ENCODE measurements at places on chromosomes 12 and 14. TPM values are rescaled to one million over a fixed set of nuclear protein-coding genes. Genes with fewer than 3 reads are reported as not detected.

DNA sequence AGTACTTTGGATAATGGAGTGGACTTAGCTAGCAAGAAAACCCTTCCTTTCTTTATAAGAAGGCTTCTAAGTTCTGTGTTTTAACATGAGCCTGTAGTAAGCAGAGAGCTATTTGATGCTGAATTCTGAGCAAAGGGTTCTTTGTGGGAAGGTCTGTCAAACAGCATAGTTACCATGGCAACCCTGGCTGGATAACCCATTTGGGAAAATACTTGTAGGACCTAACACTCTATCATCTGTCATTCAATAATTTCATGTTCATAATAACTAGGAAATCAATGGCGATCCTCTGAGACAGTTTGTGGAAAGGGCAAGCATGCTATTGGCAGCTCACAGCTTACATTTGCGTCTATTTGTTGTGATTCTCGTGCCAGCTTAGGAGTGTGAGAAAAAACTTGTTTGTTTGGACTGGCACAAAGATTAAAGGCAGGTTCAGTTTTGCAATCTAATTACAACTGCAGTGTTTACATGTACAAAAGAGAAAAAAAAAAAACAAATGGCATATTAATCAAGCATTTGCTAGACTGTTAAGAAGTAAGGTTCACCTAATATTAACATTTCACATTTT, 219.2 kb downstream of the PDZRN4 start:
- DNase-seq = no peak

- DNase-seq = no peak
These were observed 114.9 kb downstream of the PDZRN4 start for GRCh38 chr12:41302979-41303403.

The LPAR5 gene
- under 0.01 TPM for total RNA-seq

The TCL1B gene
- total RNA-seq = not detected

GRCh38 chr12:113273053-113273725, 51.9 kb downstream of the TPCN1 start:
- no peak for DNase-seq

The PTHLH gene
- total RNA-seq = 3.2 TPM

DNA sequence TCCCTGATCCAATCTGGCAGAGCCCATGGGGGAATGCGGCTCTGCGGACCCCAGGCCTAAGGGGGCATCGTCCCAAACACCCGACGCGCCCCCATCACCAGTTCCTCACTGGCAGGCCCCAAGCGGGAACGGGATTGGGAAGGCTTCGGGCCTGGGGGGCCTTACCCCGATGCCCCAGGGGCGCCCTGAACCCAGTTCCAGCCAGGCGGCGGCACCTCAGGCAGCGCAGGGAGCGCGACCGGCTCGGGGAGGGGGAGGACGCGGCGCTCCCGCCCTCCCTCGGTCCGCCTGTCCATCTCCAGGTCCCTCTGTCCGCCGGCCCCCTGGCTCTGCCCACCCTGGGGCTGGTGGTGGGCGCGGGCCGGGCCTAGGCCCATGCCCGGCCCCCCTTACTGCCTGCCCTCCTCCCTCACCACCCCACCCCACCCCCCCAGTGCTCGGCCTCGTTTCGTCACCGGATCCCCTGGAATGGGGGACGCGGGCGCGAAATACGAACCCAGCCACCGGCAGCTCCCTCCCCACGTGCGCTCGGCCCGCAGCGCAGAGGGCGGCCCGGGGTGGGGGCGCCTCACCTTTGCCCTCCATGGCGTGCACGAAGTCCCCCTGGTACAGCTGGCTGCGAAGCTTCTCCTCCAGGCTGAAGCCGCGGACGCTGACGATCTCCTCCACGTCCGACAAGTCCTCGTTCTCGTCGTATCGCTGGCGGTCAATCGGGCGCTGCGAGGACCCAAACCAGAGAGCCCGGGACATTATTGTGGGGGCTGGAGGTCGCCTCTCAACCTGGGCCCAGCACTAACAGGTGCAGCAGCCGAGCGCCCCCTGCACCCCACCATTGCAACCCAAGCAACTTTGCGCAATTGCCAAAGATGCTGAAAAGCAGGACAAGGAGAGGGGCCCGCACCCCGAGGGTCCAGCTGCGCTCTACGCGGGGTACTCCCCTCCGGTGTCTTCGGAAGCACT, 2.3 kb downstream of the KDM2B start:
- peak; percentile 74 for DNase-seq

GRCh38 chr12:55822228-55822627, 4.4 kb downstream of the ORMDL2 start:
- DNase-seq = no peak

The KRT77 gene
- total RNA-seq = not detected

GRCh38 chr12:26052652-26053051, 72.2 kb downstream of the BHLHE41 start:
- DNase-seq = no peak

DNA sequence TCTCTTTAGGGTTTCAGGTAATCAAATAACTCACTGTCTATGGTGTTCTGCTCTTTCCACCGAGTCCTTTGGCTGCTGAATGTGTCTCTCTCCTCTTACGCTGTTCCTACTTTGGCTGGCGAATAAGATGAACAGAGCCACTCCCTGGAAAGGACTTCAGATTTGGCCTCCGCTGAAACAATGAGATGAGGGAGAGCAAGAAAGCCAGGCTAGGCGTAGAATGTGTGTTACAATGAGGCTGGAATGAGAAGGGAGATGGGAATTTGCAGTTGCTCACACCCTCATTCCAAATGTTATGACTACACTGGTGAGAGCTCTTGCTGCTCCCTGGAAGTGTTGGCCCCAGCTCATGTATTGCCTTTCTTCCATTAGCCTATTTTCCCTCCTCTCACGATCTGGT, at the start of gene MFAP5:
MFAP5 (minus strand) TSS at position 234 of the 400 bp plus-strand sequence. CDS start 722 bp downstream, outside the sequence.
- peak; percentile 93 for DNase-seq

GRCh38 chr12:31474751-31475150, 116.2 kb downstream of the DENND5B start:
- no peak for DNase-seq

The GNS gene
- total RNA-seq = 292 TPM

The RAB15 gene
- total RNA-seq = 4.1 TPM

DNA sequence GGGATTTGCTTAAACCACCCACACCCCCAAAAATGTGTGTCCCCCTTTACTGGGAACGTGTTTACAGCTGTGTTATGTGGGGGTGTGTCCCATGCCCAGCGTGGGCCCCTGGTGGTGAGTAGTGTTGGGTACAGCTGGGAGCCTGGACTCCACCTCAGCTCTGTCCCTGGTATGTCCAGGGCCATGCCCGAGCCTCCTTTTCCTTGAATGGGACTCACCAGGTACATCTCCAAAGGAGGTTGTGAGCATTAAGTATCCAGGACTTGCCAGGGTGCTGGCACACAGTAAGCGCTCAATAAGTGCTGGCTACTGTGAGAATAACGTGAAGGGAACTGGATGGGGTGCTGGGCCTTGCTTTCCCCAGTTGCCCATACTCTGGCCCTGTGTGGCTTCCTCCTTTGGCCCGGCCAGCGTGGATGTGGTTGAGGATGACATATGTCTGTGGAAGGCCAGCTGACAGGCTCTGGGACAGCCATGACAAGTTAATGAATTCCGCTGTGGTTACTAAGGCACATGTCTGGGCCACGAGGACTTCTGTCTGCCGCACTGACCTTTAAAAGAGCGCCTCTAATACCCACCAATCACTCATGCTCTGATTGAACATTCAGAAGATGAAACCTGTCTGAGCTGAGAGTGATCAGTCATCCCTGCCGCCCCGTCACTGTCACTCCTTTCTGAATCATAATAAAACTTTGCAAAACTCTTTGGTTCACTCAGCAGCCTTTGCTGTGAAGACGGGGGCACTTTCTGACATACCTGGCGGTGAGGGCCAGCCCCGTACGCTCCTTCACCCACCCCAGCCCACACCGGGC, 74.7 kb downstream of the DIO3 start:
- DNase-seq = peak; percentile 50

DNA sequence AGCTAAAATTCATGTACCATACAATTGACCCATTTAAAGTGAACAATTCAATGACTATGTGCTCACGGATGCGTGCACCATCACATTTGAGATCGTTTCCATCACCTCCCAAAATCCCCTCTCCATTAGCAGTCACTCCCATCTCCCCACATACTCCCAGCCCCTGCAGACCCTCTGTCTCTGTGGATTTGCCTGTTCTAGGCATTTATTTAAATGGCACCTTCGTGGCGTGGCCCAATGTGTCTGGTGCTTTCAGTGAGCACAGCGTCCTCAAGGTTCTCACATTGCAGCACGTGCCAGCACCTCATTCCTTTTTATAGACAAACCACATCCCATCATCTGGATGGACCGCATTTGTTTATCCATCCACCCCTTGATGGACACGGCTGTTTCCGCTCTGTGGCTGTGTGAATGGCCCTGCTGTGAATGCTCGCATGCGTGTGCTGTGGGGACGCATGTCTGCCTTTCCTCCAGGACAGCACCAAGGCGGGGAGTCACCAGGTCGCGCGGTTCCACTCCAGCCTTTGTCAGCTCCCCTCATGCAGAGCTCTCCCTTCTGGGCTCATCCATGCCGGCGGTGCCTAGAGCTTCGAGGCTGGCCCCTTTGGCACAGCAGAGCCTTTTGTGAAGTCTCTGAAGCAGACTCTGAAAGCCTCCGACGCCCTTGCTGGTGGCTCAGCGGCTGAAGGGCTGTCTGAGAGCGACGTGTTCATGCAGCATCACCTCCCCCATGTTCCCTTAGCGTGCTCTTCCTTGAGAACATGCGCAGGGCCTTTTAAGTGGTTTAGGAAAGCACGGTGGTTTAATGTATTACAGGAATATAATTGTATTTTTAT, 184.4 kb downstream of the KIF26A start:
- peak; percentile 14 for DNase-seq

- no peak for DNase-seq
These were observed 8.3 kb upstream of the CALCOCO1 start for GRCh38 chr12:53735556-53735955.

- no peak for DNase-seq
These were observed 29.9 kb downstream of the GPHB5 start for GRCh38 chr14:63288853-63289252.

The TAS2R9 gene
- total RNA-seq = not detected

The STYK1 gene
- total RNA-seq = under 0.01 TPM

The KRT7 gene
- 27.9 TPM for total RNA-seq

The CRACR2A gene
- total RNA-seq = 13.8 TPM

- DNase-seq = no peak
These were observed 344.7 kb downstream of the NELL2 start for GRCh38 chr12:44531320-44531971.

GRCh38 chr14:59026081-59026480, 162.4 kb upstream of the DAAM1 start:
- DNase-seq = no peak

DNA sequence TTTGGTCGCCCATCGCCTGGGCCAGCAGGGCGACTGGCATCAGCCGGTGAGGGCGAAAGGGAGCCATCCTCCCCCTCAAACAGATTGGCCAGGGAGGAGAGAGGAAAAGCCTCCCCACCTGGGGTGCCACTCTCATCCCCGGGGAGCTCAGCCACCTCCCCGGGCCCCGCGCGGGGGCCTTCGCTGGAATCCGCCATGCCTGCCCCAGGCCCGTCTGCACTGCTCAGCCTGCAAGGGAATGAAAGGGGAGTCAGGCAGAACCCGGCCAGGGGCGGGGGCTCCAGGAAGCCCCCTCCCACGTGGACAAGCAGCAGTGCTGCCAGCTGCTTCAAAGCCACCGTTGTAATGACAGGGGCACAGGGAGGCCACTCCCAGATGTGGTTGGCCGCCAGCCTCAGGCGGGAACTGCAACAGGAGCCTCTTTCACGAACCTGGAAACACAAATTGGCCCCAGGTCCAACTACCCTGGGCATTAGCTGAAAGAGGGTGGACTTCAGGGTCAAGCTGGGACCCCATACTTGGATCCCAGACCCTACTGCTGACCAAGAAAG, 18.5 kb downstream of the TRPV4 start:
- no peak for DNase-seq

The TTC7B gene
- 14.5 TPM for total RNA-seq

The ARHGAP9 gene
- total RNA-seq = 0.36 TPM

The BHLHE41 gene
- total RNA-seq = 4.7 TPM

DNA sequence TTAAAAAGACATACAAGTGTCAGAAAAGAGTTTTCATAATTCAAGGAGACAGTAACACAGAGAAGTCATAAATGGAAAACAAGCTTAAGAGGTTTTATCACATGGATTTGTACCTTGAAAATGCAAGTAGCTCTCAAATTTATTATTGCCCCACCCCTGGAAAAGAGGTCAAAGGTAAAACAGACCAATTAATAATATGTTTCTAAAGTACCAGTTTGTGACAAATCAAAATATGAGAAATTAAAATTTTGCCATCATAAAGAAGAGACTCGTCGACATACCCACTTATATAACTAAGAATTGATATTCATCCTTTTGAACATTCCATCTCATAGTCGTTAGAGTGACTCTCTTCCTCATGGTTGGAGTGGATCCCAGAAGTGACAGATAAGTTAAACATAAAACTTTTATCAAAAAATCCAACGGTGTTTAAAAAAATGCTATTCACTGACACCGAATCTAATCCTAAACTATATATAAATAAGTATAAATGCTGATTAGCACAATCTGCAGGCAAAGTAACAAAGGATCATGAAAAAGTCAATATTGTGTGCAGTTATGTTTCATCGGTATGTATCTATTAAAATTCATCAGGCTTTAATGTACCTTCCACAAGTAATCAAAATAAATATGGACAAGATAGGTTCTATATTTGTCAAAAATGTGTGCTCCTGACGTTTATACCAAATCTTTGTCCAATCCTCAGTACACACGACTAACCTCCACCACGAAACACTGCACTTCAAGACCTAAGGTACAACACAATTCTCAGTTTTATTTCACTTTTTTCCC, 2.3 kb downstream of the CORO1C start:
- DNase-seq = peak; percentile 58

GRCh38 chr12:32546272-32546671, 132.8 kb upstream of the DNM1L start:
- no peak for DNase-seq

- no peak for DNase-seq
These were observed 42.9 kb upstream of the FZD10 start for GRCh38 chr12:130119241-130119861.

DNA sequence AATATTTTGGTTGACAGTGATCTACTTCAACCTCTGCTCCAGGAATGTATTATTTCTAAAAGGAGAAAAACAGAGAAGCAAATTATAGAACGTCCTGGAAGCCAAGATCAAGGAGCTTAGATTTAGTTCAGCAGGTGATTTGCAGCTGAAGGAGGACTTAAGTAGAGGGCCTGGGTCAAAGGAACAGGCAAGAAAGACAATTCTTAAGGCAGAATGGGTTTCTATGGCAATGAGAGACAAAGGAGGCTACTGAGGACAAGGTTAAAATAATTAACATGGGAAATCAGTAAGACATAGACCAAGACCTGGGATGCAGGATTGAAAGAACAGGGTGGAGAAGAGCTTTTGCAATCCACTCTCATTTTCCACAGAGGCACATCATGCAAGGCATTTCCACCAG, 2.4 kb upstream of the SNW1 start:
- no peak for DNase-seq

DNA sequence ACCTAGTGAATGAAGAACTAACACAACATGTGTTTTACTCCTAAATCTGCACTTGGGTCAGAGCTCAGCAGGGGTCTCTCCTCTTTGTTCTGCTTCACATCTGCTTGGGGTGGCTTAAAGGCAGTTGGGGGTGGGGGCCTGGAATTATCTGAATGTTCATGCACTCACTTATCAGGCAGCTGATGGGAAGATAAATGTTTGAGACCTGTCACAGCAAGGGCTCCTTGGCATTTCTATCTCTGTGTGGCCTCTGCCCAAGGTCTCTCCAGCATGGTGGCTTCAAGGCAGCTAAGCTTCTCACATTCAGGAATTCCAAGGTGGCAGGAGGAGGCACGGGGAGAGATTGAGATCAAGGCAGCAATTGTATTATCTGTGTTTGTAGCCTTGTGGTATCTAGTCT, 6.4 kb upstream of the HMGA2 start:
- no peak for DNase-seq

The B4GALNT3 gene
- total RNA-seq = 0.36 TPM

- no peak for DNase-seq
These were observed 115.2 kb upstream of the PELI2 start for GRCh38 chr14:56002876-56003625.
